ENCODE measurements at places on chromosomes 2 and 18.

DNA sequence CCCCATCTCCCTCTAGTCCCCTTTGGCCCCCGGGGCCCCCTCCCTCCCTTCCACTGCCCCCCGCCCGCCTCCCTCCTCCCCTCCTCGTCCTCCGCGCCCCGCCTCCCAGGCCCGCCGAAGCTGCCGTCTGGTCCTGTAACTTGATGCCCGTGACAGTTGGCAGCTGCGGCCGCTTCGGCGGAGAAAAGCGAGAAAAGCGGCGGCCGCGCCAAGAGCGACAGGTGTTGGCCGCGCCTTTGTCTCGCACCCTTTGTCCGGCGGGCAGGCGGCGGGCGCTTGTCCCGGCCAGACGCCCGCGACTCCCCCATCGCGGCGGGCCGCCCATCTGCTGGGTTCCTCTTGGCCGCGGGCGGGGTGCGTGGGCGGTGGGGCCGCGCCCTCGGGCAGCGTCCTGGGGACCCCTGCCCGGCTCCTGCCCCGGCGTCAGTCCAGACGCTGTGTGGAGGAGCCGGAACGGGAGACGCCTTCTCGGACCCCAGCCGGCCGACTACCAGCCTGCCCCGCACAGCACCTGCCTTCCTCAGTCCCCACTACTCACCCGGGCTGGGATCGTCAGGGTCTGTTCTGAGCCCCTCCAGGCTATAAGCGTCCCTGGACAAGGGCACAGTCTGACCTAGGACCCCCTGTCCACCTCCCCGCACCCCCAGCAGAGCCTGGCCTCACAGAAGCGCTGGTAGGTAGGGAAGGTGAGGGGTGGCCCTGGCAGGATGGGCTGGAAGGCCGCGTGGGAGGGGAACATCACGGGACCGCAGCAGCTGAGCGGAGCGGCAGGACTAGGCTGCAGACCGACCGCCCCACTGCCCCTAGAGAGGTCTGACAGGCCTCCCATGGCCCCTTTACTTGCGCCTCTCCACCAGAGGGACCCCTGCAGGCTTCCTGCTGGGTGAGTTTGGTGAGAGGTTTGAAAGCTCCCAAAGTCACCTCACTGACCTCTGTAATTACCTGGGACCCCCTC, 1.2 kb upstream of the HES6 start:
- peak; percentile 97 for DNase-seq

DNA sequence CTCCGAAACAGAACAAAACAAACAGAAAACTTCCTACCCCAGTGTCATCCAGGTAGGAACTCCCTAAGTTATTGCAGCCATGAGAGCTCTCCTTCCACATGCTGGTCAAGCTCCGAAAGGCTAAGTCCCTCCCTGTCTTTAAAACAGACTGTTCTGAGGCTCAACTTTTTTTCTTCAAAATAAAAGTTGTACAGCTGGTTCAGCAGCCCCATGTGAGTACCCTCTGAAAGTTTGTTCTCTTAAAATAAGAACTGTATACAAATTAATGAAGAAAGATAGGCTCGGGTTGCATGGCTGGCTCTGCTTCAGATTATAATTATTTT, at the start of gene PDE1A:
Gene PDE1A (minus strand): TSS at position 119 of the 323 bp plus-strand sequence.
- no peak for DNase-seq

DNA sequence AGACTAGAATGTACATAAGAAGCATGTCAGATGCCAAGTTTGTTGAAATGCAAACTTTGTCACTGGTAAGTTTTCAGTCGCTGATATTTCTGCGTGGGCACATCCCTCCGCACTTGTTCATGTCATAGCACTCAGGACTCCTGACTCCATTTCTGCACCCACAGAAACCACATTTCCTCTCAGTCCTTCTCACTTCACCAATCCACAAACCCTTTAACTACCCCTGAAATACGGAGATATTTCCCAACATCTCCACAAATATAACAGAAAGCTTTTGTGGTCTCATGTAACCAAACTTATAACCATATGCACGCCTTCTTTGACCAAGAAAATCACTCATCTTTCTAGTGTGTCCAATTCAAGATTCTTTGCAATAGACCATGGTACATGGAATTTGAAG, 276.9 kb upstream of the ERBB4 start:
- no peak for DNase-seq

DNA sequence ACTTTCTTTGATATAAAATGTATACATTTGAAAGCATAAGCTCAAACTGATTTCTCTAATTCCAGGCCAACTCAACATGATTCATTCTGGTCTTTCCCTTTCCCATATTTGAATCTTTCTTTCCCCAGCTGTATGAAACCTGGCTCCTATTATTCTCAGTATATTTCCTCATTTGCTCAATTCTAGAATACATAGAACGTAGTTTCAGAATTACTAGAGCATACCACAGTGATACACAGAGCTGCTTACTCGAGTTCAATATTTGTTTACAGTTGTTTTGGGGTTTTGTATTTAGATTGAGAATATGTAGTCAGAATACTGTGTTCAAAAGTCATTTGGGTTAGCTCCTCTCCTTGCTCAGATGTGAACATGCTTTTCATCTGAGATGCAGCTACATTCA, 43.0 kb downstream of the TNFRSF11A start:
- no peak for DNase-seq

GRCh38 chr18:26960911-26961310, 95.4 kb upstream of the AQP4 start:
- no peak for DNase-seq

DNA sequence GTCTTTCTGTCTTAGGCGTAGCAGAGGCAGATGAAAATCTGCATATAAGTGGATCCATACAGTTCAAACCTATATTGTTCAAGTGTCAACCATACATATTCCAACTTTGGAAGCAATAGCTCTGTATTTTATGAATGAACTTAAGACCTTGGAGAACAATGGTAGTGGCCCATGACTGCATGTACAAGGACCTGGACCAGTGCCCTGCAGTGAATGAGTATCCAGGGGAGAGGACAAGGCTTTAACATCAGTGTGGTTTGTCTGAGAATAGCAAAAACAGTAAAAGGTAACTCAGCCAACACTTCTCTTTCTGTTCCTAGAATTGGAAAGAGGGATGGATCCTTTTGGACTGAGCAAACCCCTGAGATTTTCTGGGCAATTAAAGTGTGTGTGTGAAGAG, 230.8 kb upstream of the LINC00305 start:
- no peak for DNase-seq

Measured in SJCRH30 (cell line).